Sigmoid colon (tissue), 7 donors: ENCODE measurements at places on chromosomes 4 and X. TPM values are rescaled to one million over a fixed set of nuclear protein-coding genes. Genes with fewer than 3 reads are reported as not detected.

DNA sequence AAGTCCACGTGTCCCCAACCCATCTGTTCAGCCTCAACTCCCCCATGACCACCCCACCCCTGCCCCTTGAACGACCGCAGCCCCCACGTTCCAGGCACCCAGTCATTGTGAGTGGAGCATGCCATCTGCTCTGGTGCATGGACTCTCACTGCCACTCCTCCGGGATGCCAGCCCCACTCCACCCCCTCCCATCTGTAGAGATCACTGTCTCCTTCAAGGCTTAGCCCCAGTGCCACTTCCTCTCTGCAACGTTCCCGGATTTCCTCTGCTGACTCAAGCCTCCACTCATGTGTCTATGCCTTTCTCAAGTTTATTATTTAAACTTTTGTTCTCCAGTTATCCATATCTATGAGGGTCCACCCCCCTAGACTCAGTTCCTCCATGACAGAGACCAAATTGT is 54.0 kb downstream of the MAML3 start:
- peak; percentile 76 for DNase-seq

DNA sequence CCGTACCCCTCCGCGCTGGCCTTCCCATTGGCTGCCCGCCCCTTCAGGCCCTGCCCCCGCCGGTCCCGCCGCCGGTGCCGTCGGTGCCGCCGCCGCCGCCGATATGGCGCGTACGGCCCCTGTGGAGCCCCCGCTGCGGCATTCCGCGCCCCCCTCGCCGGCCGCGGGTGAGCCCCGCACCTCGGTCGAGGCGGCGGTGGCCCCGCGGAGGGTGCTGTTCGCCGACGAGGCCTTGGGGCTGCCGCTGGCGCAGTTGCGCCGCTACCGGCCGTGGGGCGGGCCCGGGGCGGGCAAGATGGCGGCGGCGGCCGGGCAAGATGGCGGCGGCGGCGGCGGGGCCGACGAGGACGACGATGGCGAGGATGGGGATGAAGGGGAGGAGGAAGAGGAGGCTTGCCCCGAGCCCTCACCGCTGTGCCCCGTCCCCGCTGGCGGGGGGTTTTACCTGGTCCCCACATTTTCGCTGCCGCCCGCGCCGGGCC is at the start of gene PPP1R3F:
TSS of gene PPP1R3F (plus strand) at position 27 of the 482 bp plus-strand sequence. CDS start at position 104, 77 bp downstream.
- DNase-seq: no peak

- DNase-seq: no peak
These were observed 47.9 kb downstream of the TRIM2 start for GRCh38 chr4:153252122-153252521.

DNA sequence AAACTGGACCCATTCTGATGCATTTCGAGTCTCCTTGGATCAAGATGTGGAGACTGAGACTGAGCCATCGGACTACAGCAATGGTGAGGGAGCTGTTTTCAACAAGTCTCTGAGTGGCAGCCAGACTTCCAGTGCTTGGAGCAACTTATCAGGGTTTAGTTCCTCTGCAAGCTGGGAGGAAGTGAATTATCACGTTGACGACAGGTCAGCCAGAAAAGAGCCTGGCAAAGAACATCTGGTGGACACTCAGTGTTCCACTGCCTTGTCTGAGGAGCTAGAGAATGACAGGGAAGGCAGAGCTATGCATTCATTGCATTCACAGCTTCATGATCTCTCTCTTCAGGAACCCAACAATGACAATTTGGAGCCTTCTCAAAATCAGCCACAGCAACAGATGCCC is 84.8 kb downstream of the NEUROG2 start:
- DNase-seq: no peak

GRCh38 chrX:19800821-19801374 is 86.5 kb downstream of the SH3KBP1 start:
- DNase-seq: no peak

- DNase-seq: no peak
These were observed 448.1 kb upstream of the RASGEF1B start for GRCh38 chr4:81919810-81920209.

DNA sequence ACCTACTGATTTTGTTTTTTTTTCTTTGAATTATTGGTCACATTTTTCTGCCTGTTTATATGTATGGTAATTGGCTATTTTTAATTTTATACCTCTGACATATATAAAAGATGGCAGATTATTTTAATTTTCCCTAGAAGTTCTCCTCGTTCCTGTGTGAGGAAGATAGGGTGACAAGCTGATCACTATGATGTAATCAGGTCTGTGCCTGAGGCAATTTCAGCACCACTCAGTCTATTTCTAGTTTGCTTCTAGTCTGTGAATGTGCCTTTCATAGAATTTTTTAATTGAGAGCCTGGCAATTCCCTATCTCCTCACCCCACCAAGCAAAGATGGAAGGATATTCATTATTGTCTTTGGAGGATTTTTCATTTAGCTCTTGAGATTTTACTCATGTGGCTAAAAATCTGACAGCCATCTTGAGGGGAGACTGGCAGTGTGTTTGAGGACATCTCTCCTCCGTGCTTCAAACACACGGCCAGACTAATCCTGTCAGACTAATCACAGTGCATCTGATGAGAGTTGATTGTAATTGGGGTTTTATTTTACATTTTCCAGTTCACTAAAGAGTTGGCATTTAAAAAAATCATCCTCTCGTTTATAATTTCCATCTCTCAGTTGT is 500.3 kb downstream of the TRIML1 start:
- DNase-seq: no peak

- no peak for DNase-seq
These were observed 126.7 kb upstream of the STX18 start for GRCh38 chr4:4668355-4669210.

- DNase-seq: no peak
These were observed 46.1 kb downstream of the PGRMC2 start for GRCh38 chr4:128241425-128241913.

GRCh38 chrX:69107747-69108401 is 57.4 kb downstream of the PJA1 start:
- DNase-seq: no peak

GRCh38 chrX:100379388-100379986 is 30.6 kb downstream of the PCDH19 start:
- no peak for DNase-seq

DNA sequence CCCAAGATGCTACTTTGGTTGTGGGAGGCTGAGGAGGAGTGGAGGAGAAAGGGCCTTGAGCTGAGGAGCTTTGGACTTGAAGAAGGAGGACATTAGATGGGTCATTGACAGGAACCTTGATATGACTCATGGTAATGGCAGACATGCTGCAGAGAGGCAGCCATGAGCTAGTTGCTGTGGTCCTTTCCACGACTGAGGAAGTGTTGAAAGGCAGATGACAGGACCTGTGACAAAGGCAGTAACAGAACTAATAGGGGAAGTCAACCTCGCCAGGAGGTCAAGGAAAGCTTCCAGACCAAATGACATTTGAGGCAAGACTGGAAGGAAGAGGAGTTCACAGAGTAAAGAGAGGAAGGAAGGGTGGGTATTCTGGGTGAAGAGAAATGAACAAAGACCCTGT is 7.6 kb upstream of the XPNPEP2 start:
- DNase-seq: no peak

DNA sequence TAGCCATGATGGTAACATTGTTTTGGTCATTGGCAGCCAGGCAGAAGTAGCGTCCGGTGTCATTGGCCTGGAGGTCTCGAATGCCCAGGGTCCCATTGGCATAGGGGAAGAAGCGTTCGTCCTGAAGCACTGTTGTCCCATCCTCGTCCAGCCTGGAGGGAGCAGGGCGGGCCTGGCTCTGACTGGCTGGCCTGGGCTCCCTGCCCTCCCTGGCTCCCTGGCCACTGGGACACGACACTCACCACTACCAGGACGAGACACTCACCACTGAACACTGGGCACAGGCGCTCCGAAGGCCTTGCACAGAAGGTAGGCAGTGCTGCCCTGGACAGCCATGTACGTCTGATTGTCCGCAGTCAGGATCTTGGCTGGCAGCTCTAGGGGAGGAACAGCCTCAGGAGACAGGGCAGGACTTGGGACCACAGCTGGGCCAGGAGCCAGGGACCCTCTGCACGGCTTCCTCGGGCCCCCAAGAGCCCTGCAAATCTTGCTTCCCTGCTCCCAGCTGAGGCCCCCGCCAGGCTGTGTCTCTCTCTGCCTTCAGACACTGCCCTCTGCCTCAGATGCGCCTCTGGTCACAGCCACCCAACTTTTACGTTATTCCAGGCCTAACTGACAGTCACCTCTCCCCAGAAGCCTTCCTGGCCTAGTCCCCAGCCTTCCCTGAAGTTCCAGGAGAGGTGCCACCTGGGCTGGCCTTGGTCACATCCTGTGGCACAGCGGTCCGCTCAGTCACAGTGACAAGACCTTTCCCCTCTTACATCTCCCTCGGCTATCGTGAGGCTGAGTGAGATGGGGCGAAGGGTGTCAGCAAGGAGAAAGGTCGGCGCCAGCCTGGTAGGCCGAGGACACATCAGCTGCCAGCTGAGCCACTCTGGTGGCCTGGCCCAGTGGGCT is 17.1 kb downstream of the L1CAM start:
- DNase-seq: no peak

DNA sequence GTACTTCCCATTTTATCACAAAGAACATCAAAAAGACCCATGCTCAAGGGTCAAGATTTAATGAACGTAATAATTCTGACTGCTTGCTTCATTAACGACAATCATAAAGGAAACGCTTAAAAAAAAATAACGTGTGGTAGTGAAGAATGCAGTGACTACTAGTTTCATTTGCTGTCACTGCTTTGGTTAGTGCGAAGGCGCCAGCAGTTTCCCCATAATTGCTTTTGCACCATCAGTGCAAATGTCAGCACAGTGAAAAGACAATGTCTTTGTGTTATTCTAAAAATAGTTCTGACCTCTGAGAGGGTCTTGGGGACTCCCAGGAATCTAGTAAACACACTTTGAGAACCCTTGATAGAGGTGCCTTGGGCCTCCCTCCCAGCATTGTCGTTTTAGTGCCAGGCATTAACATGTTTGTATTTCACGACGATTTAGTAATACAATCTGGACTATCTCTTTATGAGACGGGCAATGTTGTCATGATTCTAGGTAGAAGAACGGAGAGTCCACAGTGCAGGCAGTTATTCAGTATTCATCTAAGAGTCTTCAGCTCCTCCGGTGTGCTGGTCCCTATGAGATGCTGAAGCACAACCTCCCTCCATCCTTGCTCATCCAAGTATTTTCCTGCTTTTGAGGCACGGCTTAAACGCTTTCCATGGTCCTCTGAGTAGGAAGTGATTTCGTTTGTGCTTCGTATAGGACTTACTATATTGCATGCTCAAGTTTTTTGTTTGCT is 71.0 kb downstream of the AFF1 start:
- no peak for DNase-seq

DNA sequence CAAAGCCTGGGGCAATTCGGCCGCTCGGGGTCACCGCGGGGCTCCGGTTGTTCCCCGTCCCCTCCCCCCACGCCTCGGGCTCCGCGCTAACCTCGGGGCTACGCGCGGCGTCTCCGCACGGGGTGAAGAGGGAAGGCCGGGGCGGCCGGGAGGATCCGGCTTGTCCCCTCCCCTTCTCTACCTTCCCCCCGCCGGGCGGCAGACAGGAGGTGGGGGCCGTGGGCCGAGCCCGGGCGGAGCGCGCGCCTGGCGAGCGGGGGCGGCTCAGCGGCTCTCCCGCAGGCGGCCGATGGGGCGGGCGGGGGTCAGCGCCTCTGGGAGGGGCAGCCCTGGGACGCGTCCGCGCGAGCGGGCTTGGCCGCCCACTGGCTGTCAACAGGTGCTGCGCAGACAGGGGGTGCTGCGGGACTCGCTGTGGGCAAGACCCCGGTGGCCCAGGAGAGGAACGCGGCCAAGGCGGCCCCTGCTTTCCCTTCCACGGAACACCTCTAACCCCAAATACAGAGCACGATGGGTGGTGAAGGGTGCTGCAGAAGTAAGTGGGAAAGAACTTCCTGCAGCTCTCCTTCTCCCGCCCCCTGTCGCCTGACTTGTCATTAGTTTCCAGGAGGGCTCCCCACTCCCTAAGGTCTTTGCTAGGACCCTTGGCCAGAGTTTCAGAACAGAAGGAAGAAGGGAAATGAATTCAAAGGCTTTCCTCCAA is at the start of gene PDGFC:
TSS of gene PDGFC (minus strand) at position 124 of the 703 bp plus-strand sequence. CDS start 896 bp downstream, outside the sequence.
- peak; percentile 91 for DNase-seq

- DNase-seq: no peak
These were observed 653 bp downstream of the HHIP start for GRCh38 chr4:144646523-144647094.

DNA sequence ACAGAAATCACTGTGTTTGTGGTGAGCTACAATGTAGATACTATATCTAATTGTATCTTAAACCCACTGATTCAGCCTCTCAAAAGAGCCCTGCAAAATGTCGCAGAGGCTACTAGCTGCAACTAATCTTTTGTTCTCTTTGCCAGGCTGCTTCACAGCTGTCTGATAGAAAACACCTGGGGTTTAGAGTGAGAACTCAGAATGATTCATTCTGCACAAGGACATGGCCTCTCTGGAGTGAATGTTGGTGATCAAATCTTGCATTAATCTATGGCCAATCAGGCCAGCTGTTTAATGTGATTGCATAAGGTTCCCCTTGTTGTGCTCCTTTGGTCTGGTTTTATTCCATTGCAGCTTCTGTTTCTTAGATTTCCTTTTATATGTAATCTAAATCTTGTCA is 100.3 kb downstream of the EMCN start:
- no peak for DNase-seq

- no peak for DNase-seq
These were observed 58.0 kb upstream of the SHOX start for GRCh38 chrX:572538-573124.

GRCh38 chr4:120672076-120672475 is 250.4 kb downstream of the PRDM5 start:
- DNase-seq: no peak

GRCh38 chr4:102620697-102621497 is 119.7 kb downstream of the NFKB1 start:
- DNase-seq: no peak

DNA sequence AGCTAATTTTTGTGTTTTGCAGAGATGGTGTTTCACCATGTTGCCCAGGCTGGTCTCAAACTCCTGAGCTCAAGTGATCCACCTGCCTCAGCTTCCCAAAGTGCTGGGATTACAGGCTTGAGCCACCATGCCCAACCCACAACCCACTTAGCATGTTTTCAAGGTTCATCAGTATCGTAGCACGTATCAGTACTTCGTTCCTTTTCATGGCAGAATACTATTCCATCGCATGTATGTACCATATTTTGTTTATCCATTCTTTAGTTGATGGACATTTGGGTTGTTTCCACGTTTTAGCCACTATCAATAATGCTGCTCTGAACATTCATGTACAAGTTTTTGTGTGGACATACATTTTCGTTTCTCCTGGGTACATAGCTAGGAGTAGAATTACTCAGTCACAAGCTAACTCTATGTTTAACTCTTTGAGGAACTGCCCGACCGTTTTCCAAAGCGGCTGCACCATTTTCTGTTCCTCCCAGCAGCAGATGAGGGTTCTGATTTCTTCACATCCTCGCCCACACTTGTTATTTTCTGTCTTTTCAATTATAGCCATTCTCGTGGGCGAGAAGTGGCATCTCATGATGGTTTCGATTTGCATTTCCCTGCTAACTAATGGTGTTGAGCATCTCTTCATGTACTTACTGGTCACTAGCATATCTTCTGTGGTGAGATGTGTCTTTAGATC is 32.5 kb downstream of the MAN2B2 start:
- DNase-seq: no peak

CTAG1B gene
- not detected for polyA plus RNA-seq

RHOH gene
- polyA plus RNA-seq: 2.5 TPM

RAB41 gene
- not detected for polyA plus RNA-seq

HOPX gene
- polyA plus RNA-seq: 6.4 TPM

MUC7 gene
- not detected for polyA plus RNA-seq

GPAT3 gene
- 4.6 TPM for polyA plus RNA-seq

APBB2 gene
- polyA plus RNA-seq: 7.8 TPM

TLR10 gene
- under 0.01 TPM for polyA plus RNA-seq

NXF3 gene
- polyA plus RNA-seq: not detected
